Ammon's horn (tissue), 1 donor: ENCODE measurements at places on chromosomes 7 and 10.

DNA sequence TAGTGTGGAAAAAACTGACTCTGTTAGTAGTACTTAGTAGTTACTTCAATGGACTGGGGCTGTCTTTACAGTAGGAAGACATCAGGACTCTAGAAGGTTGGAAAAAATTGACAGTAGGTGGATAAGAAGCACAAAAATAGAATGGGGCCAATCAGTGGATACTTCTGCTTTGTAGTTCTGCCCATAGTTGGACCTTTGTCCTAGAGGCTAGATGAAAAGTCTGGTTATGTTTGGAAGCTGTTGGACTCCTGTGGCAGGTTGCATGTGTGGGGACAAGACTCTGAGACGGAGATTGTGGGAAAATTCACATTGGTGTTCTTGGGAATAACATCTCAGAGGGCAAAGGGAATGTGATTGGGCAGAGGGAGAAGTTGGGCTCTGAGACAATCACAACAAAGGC, 18.6 kb upstream of the KBTBD2 start:
- no peak for DNase-seq

- no peak for DNase-seq
These were observed 28.6 kb upstream of the TMEM178B start for GRCh38 chr7:141045126-141045841.

GRCh38 chr7:44403176-44403759, 77.9 kb upstream of the CAMK2B start:
- DNase-seq: no peak

GRCh38 chr7:2100278-2101208, 132.2 kb downstream of the MAD1L1 start:
- no peak for DNase-seq

GRCh38 chr10:76080991-76081390, 649.6 kb downstream of the LRMDA start:
- no peak for DNase-seq

DNA sequence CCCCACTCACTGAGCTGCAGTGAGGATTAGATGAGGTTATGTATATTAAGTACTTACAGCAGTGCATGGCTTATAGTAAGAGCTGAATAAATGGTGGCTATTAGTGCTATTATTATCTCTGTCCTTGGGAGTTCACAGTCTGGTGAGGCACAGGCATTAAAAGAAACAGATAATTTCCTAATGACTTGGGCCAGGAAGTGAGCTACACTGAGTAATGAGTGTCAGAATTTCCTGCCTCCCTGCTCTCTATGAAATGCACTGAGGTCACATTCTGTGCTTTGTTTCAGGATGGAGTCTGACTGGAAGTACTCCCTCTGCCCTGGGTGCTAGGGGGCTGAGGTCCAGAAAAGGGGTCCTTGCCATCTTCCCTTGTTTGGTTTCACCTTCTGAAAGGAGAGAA, 48.7 kb upstream of the LOXL4 start:
- no peak for DNase-seq

DNA sequence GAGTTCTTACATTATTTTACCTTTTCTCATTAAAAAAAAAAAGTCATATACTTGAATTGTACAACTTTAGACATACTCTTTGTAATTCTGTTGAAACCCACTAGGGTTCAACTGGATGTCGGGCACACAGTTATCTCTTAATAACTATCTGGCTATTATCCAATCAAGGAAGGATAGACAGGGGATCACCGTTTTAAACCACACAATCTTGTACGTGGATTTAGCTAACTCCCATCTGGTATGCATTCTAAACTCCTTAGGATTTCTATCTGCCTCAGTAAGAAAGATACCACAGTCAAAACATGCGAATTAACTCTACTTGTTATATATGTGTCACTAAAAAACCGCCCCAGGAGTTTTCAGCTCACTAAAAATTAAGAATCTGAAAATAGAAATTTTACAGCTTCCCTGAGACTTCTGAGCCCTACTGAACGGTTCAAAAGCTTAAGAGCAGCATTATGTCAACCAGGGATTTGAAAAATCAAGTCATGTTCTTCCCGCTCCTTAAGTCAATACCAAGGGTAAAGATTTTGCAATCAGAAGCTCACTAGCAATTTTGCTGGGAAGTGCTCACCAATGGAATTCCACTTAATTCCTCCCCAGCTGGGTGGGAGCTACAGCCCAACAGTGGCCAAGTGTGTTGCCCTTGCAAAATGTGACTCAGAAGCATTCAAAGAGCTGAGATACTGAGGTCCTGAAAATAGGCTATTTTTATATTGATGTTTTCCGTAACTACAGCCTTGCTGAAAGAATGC, 267.0 kb downstream of the FRMD4A start:
- no peak for DNase-seq

DNA sequence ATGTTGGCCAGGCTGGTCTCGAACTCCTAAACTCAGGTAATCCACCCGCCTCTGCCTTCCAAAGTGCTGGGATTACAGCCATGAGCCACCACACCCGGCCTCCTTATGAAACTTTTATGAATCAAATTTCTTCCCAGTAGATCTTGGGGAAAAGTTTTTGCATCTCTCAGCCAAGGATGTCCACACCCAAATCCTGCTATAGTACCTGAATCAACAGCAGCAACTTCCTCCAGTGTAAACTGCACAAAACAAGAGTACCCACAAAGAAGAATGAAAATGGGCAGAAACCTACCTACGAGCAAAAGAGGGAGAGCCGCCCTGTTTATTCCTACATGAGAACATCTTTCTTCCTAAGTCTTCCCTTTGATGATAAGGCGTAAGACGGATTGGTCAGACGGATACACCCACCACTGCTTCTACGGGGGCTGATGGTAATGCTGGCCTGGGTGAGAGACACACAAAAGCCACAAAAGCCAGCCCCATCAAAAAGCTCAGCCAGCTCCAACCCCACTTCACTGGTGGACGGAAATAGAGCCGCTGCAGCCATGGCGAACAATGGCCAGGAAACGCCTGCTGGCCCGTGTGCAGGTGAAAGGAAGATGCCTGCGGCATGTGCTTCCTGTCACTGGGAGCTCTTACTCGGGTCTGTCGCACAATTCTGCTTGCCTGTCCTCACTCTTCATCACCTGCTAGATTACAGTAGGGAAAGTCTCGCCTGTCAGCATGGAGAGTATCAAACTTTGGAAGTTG, 10.4 kb downstream of the JCAD start:
- DNase-seq: no peak

GRCh38 chr10:484925-485661, 204.4 kb downstream of the DIP2C start:
- no peak for DNase-seq

DNA sequence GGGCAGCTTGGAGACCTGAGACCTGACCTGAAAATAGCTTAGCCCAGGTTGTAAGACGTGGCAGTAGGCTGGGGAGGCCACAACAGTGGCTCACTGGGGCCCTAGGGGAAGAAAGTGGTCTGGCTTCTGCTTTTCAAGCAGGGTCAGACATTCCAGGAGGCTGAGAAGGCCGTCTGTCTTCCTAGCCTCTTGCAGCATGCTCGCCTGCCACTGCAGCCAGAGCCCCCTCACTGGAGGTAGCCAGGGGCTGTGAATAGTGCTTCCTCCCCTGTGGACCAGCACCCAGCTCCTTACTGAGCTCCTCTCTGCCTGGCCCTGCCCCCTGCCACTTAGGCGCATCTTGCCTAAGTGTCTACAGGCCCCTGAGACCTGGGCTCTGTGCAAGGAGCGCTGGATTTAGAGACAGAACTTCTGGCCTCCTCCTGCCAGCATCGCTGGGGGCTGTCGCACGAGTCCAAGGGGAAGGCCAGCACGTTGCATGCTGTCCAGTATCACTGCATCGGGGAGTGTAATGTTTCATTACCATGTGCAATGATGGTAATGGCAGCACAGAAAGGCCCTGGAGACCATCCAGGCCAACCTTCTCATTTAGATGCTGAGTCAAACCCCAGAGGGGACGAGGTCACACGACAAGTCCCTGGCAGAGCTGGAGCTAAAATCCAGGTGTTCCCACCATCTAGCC, 12.7 kb downstream of the ZMIZ1 start:
- no peak for DNase-seq
